ENCODE measurements at places on chromosomes 16 and 17.

- DNase-seq, result peak; percentile 85
Measured at GRCh38 chr17:49646391-49647255, 31.3 kb downstream of the SPOP start.

DNA sequence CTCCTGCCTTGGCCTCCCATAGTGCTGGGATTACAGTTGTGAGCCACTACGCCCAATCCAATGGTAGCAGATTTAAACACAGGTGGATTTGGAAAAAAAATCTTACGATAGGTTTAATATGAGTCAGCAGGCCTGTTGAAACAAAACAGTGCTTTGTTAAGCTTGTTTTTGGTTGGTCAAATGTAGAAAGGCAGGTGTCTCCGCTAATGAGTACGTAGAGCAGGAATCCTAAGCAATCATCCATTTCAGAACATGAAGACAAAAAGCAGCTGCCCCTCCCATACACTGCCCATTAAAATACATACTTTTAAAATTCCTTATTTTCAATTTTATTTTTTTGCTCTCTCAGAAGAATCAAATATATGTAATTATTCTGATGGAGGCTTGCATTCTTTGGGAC is 1.9 kb upstream of the WWOX start:
- peak; percentile 76 for DNase-seq

GRCh38 chr17:78343543-78344201 is 16.2 kb downstream of the SOCS3 start:
- DNase-seq, result no peak

- DNase-seq, result no peak
Measured at GRCh38 chr16:29947897-29948296, 14.0 kb upstream of the TMEM219 start.

Measured in mammary epithelial cell (primary cell).